ENCODE measurements at places on chromosomes 1 and 21. TPM values are rescaled to one million over a fixed set of nuclear protein-coding genes. Genes with fewer than 3 reads are reported as not detected.

DNA sequence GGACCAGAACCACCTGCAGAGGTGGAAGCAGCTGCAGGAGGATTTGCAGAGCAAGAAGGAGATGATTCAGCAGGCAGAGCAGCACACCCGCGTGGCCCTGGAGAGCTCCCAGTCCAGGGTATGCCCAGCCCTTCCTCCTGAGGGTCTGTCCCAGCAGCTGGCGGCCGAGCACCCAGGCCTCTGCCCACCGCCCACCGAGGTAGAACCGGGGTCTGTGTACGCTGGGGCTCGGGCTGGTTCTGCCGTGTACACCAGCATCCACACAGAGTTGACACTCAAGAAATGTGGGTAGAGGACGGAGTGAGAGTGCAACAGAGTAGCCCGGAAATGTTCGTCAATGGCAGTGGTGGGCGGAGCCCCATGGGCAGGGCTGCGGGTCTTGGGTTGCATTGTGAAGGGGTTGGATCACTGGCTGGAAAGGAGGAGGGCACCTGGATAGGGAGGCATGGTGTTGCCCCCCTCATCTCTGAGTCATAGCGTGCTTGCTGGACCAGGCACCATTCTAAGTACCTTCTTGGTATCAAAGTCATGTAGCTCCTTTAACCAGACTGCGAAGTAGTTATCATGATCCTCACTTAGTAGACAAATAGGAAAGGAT lies 5.1 kb upstream of the SMIM1 start:
- DNase-seq = no peak

VANGL1 gene
- polyA plus RNA-seq = 9.3 TPM

DMRTA2 gene
- not detected for polyA plus RNA-seq

- no peak for DNase-seq
Observed at GRCh38 chr1:78831731-78832360, 174.7 kb downstream of the ADGRL4 start.

- peak; percentile 4 for DNase-seq
Observed at GRCh38 chr21:46022551-46023525, 41.3 kb downstream of the COL6A1 start.

GRCh38 chr21:34337741-34338140 lies 26.1 kb upstream of the KCNE2 start:
- DNase-seq = no peak

GRCh38 chr1:39954870-39955546 lies at the start of gene MFSD2A:
Gene MFSD2A (plus strand): TSS chr1:39955145. CDS start chr1:39955293, 148 bp downstream.
- DNase-seq = peak; percentile 90

DNA sequence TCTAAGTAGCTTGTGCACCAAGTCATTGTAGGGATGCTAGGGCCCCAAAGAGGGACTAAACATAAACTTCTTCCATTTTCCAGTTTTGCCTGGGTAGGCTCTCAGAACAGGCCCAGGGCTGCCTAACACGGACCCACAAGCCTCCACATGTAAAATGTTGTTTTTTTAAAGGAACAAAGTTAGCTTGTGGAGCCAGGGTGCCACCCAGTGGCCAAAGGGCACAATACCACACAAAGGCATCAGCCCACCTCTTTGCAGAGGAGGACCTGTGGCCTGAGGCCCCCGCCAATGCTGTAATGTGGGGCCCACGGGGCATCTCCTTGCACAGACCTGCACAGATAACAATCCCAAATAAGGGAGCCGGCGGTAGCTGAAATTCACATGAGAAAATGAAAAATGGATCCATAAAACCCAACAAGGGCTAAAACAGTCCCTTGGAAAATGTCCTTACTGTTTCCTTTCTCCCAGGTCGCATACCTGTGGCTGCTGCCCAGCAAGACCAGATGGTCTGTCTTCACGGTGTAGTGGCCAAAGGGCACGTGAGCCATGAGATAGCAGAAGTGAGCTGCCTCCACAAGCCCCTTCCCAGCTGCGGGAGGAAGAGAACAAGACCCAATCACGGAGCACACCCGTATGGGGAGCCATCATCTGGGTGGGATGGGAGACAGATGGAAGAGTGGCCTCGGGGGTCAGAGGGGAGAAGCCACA lies 23.8 kb downstream of the SEC16B start:
- peak; percentile 76 for DNase-seq

DNA sequence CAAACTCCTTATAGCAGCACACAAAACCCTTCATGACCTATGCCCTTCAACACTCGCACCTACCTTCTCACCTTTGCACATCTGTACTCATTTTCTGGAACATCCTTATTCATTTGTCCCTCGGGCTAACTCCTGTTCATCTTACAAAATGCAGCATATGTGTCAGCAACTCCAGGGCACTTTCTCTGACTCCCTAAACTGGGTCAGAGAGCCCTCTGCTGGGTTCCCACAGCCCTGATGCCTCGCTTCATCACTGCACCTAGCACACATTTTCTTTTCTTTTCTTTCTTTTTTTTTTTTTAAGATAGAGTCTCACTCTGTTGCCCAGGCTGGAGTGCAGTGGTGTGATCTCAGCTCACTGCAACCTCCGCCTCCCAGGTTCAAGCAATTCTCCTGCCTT lies 54.0 kb downstream of the RAB3B start:
- no peak for DNase-seq

DNA sequence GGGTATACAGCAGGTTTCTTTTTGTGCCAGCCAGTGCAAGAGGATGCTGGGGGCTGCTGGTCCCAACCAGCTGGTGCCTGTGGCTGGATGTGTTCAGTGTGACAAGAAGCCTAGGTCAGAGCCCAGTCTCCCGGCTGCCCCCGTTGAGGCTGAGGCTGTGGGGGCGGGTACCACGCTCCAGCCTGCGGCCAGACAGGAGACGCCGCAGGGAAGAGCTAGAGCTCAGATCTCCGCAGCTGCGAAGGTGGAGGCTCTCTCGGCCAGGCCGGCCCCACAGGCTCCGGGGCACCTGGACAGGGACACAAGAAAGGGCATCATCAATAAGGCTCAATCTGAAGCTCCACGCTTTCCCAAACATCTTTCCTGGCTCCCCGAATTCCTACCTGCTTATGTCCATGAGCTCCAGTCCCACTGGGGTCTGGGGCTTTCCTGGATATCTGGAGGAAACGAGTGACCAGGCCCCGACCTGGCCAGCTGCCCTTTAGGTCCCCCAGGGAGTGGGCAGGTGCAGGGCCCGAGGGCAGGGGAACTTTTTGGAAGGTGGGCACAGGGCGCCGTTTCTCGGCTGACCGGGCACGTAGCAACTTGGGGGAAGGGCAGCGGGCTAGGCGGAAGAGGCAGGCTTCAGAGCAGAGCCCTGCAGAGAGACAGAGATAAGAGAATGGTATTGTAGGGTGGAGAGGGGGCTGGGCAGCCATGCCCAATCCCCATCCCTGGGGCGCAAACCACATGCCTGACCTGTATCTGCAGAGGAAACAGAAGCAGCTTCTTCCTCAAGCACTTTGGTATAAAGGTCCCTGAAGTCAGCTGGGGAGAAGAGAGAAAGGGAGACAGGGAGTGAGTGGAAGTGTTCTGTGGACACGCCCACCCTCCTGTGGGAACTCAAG lies 7.4 kb downstream of the ENTREP3 start:
- DNase-seq = no peak

IPO9 gene
- 45.2 TPM for polyA plus RNA-seq

- DNase-seq = no peak
Observed at GRCh38 chr1:225626698-225627097, 26.2 kb downstream of the ENAH start.

B3GALT2 gene
- 1.8 TPM for polyA plus RNA-seq

AJAP1 gene
- polyA plus RNA-seq = 0.64 TPM

GRCh38 chr21:14753466-14754258 lies 207.5 kb upstream of the SAMSN1 start:
- no peak for DNase-seq

- no peak for DNase-seq
Observed at GRCh38 chr1:115065021-115065420, 24.3 kb downstream of the TSPAN2 start.

Data from hepatocyte (in vitro differentiated cells).